ENCODE measurements at places on chromosomes 11 and 22.

- no peak for DNase-seq
Measured at GRCh38 chr22:20057596-20058268, 22.3 kb upstream of the DGCR8 start.

GRCh38 chr11:90510839-90511238, 288.0 kb upstream of the CHORDC1 start:
- DNase-seq: no peak

- DNase-seq: no peak
Measured at GRCh38 chr11:115344846-115345245, 159.4 kb downstream of the CADM1 start.

DNA sequence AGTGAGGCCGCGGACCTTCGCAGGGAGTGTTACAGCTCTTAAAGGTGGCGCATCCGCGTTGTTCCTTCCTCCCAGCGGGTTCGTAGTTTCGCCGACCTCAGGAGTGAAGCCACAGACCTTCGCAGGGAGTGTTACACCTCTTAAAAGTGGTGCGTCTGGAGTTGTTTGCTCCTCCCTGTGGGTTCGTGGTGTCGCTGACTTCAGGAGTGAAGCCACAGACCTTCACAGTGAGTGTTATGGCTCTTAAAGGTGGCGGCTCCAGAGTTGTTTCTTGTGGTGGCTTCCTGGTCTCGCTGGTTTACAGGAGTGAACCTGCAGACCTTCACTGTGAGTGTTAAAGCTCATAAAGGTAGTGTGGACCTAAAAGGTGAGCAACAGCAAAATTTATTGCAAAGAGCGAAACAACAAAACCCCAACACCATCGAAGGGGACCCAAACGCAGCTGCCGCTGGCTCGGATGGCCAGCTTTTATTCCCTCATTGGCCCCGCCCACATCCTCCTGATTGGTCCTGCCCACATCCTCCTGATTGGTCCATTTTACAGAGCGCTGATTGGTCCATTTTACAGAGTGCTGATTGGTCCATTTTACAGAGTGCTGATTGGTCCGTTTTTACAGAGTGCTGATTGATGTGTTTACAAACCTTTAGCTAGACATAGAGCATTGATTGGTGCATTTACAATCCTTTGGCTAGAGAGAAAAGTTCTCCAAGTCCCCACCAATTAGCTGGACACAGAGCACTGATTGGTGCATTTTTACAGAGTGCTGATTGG, 1.2 kb upstream of the TMEM45B start:
- DNase-seq: peak; percentile 31

DNA sequence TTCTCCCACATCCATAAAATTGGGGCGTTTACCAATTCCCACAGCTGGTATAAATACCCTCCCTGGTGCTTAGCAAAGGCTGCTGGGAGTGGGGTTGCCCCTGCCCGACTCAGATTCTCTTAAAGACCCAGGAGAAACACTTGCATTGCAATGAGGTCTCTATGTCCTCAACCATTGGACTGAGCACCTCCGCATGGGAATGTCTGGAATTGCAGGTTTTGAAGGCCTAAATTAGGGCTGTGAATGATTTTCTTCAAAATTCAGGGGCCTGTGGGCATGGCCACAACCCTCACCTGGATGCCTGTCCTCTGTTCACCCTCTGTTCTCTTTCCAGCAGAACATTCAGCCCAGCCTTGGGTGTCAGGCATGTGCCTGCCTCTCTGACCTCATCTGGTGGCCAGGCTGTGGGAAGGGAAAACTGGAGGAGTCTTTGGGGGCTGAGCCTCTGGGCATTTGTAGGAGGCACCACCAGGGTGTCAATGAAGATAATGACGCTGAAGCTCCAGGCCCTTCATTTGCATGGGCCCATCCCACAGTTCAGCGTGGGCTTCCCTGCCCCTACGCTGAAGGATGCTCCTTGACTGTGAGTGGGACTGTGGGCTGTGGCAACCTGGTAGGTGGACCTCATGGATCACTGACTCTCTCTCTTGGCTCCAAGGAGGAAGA, 52.7 kb upstream of the MYEOV start:
- no peak for DNase-seq

DNA sequence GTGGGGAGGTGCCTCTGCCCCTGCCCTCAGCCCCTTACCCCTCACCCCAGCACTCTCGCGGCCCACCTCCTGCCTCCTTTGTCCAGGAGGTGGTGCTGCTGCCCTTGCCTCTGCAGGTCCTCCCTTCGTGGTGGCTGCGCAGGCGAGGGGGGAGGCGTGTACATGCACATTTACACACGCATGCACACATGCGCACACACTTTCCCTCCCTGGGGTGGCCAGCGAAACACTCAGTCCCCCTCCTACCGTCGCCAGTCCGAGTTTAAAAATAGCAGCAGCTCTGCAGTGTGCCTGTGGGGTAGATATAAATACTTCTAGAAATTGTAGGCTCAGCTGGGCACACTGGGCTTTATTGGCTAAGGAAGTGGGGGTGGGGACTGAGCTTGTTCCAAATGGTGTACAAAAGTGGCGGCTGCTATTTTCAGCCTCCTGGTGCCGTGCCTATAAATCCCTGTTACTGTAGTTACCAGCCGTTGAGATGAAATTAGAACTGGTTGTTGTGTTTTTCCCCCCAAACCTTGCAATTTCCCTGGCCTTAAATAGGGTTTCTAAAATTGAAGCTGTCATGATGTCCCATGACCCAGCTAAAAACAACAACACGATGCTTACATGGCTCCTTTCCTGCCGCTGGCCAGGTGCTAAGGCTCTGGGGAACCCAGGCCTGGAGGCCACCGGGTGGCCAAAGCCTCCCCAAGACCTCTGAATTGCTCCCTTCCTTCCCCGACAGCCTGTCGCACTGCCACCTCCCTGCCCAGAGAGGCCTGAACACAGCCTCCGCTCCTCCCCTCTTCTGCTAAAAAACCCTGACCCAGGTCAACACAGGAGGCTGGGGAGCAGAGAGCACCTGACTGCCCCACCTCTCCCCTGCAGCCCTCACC, 12.4 kb downstream of the PICK1 start:
- DNase-seq: no peak

GRCh38 chr11:116035977-116036376, 531.8 kb upstream of the CADM1 start:
- no peak for DNase-seq

GRCh38 chr11:424232-424631, 9.4 kb upstream of the SIGIRR start:
- no peak for DNase-seq

GRCh38 chr11:68018730-68019190, 8.6 kb downstream of the ALDH3B1 start:
- no peak for DNase-seq

- DNase-seq: peak; percentile 67
Measured at GRCh38 chr11:73982595-73982989, at the start of gene UCP2. Gene UCP2 (minus strand): TSS chr11:73982843. CDS start chr11:73978378, 4,465 bp downstream.

DNA sequence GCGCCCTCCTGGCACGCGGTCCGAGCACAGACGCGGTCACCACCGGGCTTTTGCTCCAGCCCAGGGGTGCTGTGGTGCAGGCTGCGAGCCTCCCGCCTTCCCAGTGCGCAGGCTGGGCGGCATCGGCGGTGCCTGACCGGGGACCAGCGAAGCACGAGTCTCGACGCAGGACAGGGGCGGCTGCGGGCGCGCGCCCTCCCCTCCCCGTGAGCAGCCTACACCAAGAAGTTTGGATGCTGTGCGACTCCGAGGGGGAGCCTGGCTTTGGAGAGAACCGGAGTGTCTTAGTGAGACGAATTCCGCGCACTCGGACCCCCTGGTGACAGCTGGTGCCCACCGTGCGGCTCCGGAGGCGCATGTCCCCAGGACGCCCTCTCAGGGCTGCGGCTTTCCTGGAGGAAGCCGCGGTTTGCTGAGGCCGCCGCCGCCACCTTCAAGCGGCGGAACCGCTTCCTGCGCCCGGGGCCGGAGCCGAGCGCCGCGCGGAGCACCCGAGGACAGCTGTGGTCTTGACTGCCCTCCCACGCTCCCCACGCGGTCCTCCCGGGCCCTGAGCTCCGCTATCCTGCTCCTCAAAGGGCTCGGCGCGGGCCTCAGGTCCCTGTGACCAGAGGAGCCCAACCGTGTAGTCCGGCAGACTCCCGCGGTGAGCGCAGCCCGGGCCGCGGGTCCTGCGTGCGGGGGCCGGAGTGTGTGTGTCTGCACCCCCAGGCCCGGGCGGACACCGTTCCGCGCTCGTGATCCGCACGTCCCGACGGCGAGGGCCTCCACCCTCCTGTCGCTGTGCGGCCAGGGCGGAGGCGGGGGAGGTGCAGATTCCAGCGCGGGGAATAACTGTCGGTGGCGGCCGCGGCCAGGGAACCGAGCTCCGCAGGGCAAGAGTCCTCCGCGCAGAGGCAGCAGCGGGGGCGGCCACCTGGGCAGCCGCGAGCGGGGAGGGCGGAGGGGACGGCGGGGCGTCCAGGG, 1.7 kb downstream of the FGF3 start:
- DNase-seq: no peak

- DNase-seq: no peak
Measured at GRCh38 chr11:95832763-95833162, 42.5 kb downstream of the CEP57 start.

GRCh38 chr11:27599217-27599616, 92.6 kb upstream of the LIN7C start:
- no peak for DNase-seq

DNA sequence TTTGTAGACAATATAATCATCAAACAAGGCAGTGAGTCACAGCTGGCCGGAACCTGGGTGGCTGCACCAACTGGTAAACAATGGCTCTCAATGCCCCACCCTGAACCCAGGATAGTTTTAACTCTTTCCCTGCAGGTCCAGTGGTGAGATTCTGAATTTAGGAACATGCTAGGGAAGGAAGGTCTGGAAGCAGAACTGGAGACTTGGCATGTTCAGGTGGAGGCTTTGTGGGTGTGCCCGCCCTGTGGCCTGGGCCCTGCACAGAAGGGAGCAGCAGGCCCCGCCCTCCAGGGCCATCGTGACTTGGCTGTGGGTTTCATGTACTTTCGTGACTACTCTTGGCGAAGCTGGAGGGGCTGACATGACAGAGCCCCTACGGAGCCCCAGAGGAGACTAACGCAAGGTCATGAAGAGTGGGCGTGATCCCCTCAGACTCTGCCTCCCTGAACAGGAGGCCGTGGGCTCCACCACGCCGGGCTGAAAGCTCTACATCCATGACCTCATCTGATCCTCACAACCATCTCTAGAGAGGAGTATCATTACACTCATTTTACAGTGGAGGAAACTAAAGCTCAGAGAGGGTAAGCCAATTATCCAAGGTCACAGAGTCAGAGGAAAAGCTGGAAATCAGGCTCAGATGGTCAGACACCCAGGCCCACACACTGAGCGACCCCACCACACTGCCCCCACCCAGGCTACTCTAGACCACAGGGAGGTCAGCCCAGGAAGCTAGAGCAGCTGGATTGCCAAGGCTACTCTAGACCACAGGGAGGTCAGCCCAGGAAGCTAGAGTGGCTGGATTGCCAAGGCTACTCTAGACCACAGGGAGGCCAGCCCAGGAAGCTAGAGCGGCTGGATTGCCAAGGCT, 27.3 kb downstream of the MAFF start:
- DNase-seq: no peak

DNA sequence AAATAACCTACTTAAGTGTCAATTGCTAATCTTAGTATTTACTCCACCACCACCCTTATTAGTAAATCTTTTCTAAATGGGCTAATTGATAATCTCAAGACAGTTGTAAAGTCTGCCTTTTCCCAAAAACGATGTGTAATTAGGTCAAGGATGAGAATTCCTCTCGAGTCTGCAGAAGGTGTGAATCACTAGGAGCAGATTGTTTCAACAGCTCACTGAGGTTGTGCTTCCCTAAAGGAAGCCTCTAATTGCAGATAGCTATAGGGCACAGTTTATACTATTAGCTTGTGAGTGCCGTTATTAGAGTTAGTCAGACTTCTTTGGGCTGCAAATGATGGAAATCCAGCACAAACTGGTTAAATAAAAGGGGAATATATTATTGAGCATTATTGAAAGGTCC, 84.9 kb downstream of the C11orf91 start:
- no peak for DNase-seq

DNA sequence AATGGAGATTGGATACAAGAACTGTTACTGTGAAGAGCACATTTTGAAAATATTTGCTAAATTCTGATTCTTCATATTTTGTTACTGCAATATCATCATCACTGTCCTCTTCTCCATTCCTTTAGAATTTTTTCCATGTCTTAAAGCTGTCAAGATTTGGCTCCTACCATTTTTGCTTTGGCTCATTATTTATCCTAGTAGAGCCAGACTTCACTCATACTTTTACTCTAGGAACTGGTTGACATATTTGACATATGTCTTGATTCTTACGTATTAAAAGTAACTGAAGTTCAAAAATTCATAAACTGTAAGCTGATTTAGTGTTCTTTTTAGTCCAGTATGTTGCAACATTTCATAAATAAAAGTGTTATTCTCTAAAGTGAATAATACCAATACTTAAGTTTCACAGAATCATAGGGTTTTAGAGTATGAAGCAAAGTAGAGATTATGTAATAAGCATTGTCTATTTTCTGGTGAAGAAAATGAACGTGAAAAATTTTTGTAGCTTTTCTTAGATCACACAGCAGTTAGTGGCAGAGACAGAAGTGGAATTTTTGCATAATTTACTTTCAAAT, 225.6 kb downstream of the TMEM135 start:
- DNase-seq: no peak

GRCh38 chr11:45607995-45608394, 57.4 kb downstream of the CHST1 start:
- no peak for DNase-seq

DNA sequence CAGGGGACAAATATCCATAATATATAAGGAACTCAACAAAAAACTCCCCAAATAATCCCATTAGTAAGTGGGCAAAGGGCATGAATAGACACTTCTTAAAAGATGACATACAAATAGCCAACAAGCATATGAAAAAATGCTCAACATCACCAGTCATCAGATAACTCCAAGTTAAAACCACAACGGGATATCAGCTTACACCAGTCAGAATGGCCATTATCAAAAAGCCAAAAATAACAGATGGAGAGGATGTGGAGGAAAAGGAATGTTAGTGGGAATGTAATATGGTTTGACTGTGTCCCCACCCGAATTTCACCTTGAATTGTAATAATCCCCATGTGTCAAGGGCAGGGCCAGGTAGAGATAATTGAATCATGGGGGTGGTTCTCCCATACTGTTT, 350.1 kb downstream of the GUCY1A2 start:
- DNase-seq: no peak

DNA sequence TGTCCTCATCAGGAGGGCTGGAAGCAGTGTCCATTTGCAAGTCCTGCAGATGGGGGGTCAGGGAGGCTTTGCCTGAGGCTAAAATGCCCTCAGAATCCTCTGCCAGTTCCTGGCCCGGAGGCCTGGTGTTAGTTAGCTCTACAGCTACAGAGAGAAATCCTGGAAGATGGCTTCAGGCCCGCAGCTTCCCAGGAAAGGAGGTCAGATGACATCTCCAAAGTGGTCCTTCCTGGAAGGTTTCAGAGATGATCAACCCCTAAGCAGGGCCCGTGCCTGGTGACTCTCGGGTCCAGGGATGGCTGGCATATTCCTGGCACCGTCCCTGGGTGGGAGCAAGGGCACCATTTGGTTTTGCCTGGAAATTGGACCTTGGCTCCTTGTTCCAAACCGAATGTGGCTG, 959.1 kb downstream of the BRD1 start:
- DNase-seq: no peak

GRCh38 chr11:70159627-70160570, 43.2 kb upstream of the FADD start:
- DNase-seq: no peak

GRCh38 chr11:64120951-64121569, 44.9 kb downstream of the MACROD1 start:
- no peak for DNase-seq

GRCh38 chr11:70278994-70279393, 8.5 kb downstream of the PPFIA1 start:
- no peak for DNase-seq

Measured in stimulated activated CD4-positive, alpha-beta T cell treated with anti-CD3 and anti-CD28 coated beads, TNF-alpha, amount 100 ng/mL, for 1 hour (primary cell).